ENCODE measurements at places on chromosomes 4 and X. TPM values are rescaled to one million over a fixed set of nuclear protein-coding genes. Genes with fewer than 3 reads are reported as not detected.

DNA sequence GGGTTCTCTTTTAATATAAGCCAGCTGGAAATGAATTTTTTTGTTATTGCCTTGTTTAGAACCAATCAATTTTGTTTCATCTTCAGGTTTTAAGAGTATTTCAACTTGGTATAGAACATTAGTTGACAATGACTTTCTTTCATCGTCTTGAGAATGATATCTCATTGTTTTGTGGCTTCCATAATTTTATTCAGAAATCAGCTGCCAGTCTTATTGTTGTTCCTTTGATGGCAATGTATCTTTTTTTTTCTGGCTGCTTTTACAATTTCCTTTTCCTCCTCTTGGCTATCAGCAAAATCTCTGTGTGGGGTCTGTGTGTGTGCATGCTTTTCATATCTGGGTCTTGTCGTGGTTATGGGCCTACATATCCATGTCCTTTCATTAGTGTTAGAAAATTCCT lies 1536.4 kb upstream of the TENM3 start:
- no peaks in the 10 kb centered on the region for H3K27me3 ChIP-seq
- no peaks in the 10 kb centered on the region for H3K36me3 ChIP-seq
- H3K27ac ChIP-seq: no peak overlapping the region
- no peak for DNase-seq
- no peaks in the 10 kb centered on the region for H3K4me1 ChIP-seq
- no peak overlapping the region for H3K4me3 ChIP-seq

DNA sequence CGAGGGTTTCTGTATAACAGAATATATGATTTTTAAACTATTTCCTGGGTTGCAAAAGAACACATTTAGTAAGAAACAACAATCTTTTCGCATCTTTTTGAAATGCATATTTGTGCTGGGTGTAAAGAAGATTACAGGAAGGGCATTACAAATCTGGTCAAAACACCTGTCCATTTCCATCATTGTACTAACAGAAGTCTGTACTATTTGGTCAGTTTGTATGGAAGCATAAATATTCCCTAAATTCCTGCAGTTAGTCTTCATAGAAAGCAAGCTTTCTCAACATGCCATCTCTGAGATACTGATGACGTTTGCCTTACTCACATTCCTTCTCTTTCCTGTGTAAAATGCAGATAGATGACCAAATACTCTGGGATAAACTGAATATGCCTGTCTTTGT lies 203.3 kb downstream of the NWD2 start:
- H3K27ac ChIP-seq: no peak overlapping the region
- no peak for DNase-seq
- no peak overlapping the region for H3K4me3 ChIP-seq
- H3K36me3 ChIP-seq: no peaks in the 10 kb centered on the region

Gene SLC26A1
- total RNA-seq: 0.58 TPM

GRCh38 chr4:4937926-4938325 lies 78.5 kb downstream of the MSX1 start:
- no peak for DNase-seq
- no peaks in the 10 kb centered on the region for H3K27me3 ChIP-seq

GRCh38 chr4:185151296-185151695 lies 8.2 kb downstream of the SLC25A4 start:
- no peaks in the 10 kb centered on the region for H3K4me1 ChIP-seq
- DNase-seq: no peak
- no peaks in the 10 kb centered on the region for H3K27me3 ChIP-seq
- peaks cover 7% of the 10 kb centered on the region for H3K36me3 ChIP-seq

Gene F8
- 6.4 TPM for total RNA-seq

- H3K4me1 ChIP-seq: no peaks in the 10 kb centered on the region
- H3K27me3 ChIP-seq: peaks cover 27% of the 10 kb centered on the region
- no peak overlapping the region for H3K4me3 ChIP-seq
- H3K36me3 ChIP-seq: peaks cover 5% of the 10 kb centered on the region
- DNase-seq: no peak
Measured at GRCh38 chrX:74246524-74246923, 57.5 kb upstream of the ZCCHC13 start.

Gene GALNTL6
- 0.53 TPM for total RNA-seq

DNA sequence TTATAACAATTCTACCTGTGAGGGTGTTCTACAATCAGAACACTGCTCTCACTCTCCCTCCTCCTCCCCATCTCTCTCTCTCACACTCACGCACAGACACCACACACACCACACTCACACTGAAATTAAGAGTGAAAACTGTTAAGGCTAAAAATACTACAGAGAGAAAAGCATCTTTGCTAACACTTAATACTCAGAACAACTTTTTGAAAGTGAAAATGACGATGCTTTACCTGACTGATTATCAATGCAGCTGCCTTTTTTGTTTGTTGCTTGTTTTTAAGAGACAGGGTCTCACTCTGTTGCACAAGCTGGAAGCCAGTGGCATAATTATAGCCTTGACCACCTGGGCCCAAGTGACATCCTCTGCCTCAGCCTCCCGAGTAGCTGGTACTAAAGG lies 222.4 kb downstream of the APBB2 start:
- no peaks in the 10 kb centered on the region for H3K27me3 ChIP-seq
- no peak overlapping the region for H3K27ac ChIP-seq
- no peaks in the 10 kb centered on the region for H3K36me3 ChIP-seq
- peaks cover 10% of the 10 kb centered on the region for H3K4me1 ChIP-seq
- DNase-seq: no peak
- no peak overlapping the region for H3K4me3 ChIP-seq

Gene TEX13D
- total RNA-seq: 0.04 TPM

DNA sequence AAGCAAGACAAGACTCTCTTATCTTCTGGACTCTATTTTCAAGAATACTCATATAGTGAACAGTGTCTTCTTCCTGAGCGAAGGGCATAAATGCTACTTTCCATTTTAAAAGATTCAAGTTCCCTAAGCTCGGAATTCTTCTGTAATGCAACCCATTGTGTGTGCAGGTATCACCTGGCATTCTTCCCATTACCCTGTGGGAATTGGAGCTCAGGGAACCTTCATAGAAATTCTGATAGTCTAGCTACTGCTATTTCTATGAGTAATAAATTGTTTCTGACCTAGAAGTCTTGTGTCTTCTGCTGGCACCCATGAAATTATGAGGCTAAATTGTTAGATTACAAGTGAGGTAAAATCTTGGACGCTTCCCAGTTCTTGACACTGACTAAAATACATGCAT lies 324.1 kb upstream of the DIPK2B start:
- peaks cover 2% of the 10 kb centered on the region for H3K27me3 ChIP-seq
- H3K4me3 ChIP-seq: no peak overlapping the region
- no peaks in the 10 kb centered on the region for H3K4me1 ChIP-seq
- no peaks in the 10 kb centered on the region for H3K36me3 ChIP-seq

Gene APEX2
- total RNA-seq: 3.7 TPM

Gene MAB21L2
- 0.22 TPM for total RNA-seq

DNA sequence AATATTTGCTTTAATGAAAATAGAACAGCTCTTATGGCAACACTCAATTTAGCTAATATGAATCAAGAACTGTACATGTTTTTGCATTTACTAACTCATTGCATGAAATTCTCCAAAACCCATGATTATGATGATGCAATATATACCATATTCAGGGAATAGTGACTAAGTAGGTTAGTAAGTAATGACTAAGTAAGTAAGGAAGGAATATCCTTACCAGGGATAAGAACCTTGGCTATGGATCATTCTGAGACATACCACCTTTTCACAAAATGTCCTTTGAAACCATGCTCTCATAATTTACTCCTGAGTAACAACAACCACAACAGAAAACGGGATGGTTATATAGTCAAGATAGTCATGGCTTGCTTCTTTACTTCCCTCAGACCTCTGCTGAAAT lies 1513.0 kb downstream of the STIM2 start:
- H3K27me3 ChIP-seq: no peaks in the 10 kb centered on the region
- H3K27ac ChIP-seq: no peak overlapping the region
- H3K36me3 ChIP-seq: no peaks in the 10 kb centered on the region
- no peak overlapping the region for H3K4me3 ChIP-seq
- H3K4me1 ChIP-seq: no peaks in the 10 kb centered on the region
- no peak for DNase-seq

- H3K36me3 ChIP-seq: no peaks in the 10 kb centered on the region
- no peak overlapping the region for H3K4me3 ChIP-seq
- DNase-seq: peak; percentile 17
- no peaks in the 10 kb centered on the region for H3K4me1 ChIP-seq
- H3K27ac ChIP-seq: no peak overlapping the region
Measured at GRCh38 chr4:54337009-54337408, 107.9 kb downstream of the PDGFRA start.

DNA sequence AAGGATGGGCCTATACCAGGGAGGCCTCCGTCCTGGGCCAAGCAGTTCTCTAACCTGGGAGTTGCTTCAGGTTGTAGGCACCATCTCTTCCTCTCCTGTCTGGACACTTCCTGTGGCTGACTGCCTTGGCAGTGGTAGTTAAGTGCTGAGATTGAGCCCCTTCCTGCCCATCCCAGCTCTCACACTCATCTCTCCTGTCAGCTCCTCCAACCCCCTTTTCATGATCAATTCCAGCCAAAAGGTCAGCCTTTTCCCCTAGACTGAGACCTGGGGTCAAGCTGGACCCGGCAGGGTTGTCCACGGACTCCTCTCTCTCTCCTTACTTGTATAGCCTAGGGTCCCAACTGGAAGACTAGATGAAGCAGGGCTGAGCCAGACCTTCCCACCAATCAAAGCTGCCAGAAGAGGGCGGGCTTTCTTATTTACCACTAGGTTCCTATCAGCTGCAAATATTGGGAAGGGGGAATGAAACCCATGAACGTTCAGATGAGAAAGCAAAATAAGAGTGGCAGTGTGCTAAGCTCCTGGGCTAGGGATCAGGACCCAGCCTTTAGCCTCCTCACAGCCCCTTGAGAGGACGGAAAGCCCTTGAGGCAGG lies 34.5 kb downstream of the KDM5C start:
- no peaks in the 10 kb centered on the region for H3K27me3 ChIP-seq
- H3K4me3 ChIP-seq: no peak overlapping the region
- H3K4me1 ChIP-seq: no peaks in the 10 kb centered on the region
- DNase-seq: no peak
- H3K27ac ChIP-seq: no peak overlapping the region

Gene SLC25A43
- total RNA-seq: 7.0 TPM

Gene CXCL5
- total RNA-seq: 0.04 TPM

Gene LUZP4
- not detected for total RNA-seq

Gene FAM47A
- total RNA-seq: not detected

DNA sequence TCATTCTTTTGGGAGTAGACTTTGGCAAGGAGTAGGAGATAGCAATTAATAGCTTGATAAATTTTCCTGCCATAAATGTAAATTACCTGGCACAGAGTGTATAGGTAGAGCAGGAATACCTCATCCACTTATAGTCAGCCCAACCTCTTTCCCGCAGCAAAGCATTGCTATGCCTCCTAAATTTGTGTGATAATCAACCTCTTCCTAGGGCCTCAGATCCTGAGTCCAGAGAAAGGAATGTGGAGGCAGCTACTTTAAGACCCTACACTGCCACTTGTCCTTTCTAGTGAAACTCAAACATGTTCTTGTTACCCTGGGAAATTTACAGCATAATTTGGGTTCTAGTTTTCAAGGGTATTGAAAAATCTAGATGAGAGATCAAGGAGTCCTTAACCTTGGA lies 919.0 kb downstream of the RAPGEF2 start:
- H3K27ac ChIP-seq: no peak overlapping the region
- no peaks in the 10 kb centered on the region for H3K4me1 ChIP-seq
- no peak overlapping the region for H3K4me3 ChIP-seq
- H3K36me3 ChIP-seq: no peaks in the 10 kb centered on the region
- no peak for DNase-seq

DNA sequence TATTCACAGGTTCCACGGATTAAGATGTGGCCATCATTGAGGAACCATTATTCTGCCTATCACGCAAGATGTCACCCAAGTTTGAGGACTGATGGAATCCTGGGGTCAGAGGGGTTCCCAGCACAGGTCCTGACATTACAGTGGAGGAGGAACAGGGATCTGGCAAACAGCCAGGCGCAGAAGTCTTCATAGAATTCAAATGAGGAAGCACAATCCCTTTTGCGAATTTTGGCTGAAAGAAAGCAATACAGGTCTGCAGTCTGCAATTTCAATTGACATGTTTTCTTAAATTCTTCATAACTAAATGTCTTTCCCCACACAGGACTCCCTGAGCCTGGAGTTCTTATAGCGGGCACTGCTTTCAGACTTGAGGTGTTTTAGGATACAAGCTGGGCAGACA lies 14.5 kb downstream of the DOCK11 start:
- no peaks in the 10 kb centered on the region for H3K36me3 ChIP-seq
- peaks cover 8% of the 10 kb centered on the region for H3K4me1 ChIP-seq
- H3K27me3 ChIP-seq: peaks cover 5% of the 10 kb centered on the region
- no peak overlapping the region for H3K4me3 ChIP-seq
- peak; percentile 53 for DNase-seq
- H3K27ac ChIP-seq: no peak overlapping the region

- H3K4me1 ChIP-seq: peaks cover 14% of the 10 kb centered on the region
- H3K27me3 ChIP-seq: peaks cover 2% of the 10 kb centered on the region
- DNase-seq: no peak
- peaks cover 16% of the 10 kb centered on the region for H3K36me3 ChIP-seq
Measured at GRCh38 chrX:136742721-136743379, 37.9 kb downstream of the ARHGEF6 start.

Gene SLC38A5
- total RNA-seq: 4.2 TPM

DNA sequence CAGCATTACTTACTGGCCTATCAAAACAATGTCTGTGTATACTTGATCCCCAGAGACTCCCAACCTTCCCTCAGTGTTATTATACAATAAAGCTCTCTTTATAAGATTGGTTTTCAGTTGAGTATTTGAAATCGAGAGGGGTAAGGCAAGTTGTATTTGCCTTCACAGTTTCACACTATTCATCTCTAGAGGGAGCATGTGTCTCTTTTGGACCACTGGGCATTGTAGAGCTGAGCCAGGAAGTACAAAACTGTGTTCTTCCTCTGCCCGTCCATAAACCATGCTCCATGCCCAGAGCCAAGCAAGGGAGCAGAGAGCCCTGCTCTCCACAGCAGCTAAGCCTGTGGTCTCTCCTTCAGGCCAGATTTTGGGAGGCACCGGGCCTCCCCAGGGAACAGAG lies 61.5 kb upstream of the HHIP start:
- H3K4me1 ChIP-seq: no peaks in the 10 kb centered on the region
- H3K27me3 ChIP-seq: peaks cover 3% of the 10 kb centered on the region
- no peak overlapping the region for H3K4me3 ChIP-seq
- H3K27ac ChIP-seq: no peak overlapping the region

GRCh38 chr4:16231570-16232245 lies 5.4 kb upstream of the TAPT1 start:
- DNase-seq: no peak
- no peak overlapping the region for H3K4me3 ChIP-seq
- H3K27me3 ChIP-seq: no peaks in the 10 kb centered on the region

Gene ZMAT1
- total RNA-seq: 1.9 TPM

GRCh38 chr4:61462451-61463326 lies 262.6 kb downstream of the ADGRL3 start:
- H3K27ac ChIP-seq: no peak overlapping the region
- H3K4me3 ChIP-seq: no peak overlapping the region
- H3K36me3 ChIP-seq: no peaks in the 10 kb centered on the region
- no peaks in the 10 kb centered on the region for H3K4me1 ChIP-seq

- H3K27me3 ChIP-seq: no peaks in the 10 kb centered on the region
- no peaks in the 10 kb centered on the region for H3K36me3 ChIP-seq
- H3K4me1 ChIP-seq: no peaks in the 10 kb centered on the region
- H3K4me3 ChIP-seq: no peak overlapping the region
Measured at GRCh38 chr4:99572527-99573240, 1.9 kb upstream of the MTTP start.

Gene TXLNG
- total RNA-seq: 7.6 TPM

GRCh38 chr4:118280501-118281218 lies 72.1 kb downstream of the PRSS12 start:
- H3K36me3 ChIP-seq: peaks cover 3% of the 10 kb centered on the region
- no peak overlapping the region for H3K27ac ChIP-seq
- no peak overlapping the region for H3K4me3 ChIP-seq

Measured in muscle of leg (tissue), 16 donors.